ENCODE measurements at places on chromosomes 2 and 18.

DNA sequence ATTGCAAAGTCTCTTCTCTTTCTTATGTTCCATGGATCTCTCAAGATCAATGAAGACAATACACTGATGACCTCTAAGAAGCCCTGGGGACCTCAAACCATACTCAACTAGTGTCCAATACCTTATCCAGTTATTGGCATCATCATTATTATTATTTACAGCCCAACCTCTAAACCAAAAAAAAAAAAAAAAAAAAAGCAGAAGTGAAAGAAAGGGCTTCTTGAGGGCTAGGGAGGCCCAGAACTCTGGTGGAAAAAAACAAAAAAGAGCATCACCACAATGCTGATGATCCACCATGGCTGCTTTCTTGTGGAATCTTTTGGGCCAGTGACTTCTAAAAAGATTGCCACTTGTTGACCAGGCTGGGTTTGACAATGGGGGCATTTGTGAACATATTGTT is 324.9 kb downstream of the LPIN1 start:
- DNase-seq, result no peak

GRCh38 chr2:219527076-219527394 is 12.8 kb downstream of the ASIC4 start:
- DNase-seq, result no peak

- DNase-seq, result no peak
Observed at GRCh38 chr2:200674837-200675236, 89.0 kb downstream of the AOX1 start.

GRCh38 chr18:52433797-52434196 is 93.8 kb downstream of the DCC start:
- no peak for DNase-seq
